Prostate gland (tissue), 2 donors: ENCODE measurements at places on chromosomes 7 and 10. TPM values are rescaled to one million over a fixed set of nuclear protein-coding genes. Genes with fewer than 3 reads are reported as not detected.

FRAT2 gene
- 45.3 TPM for total RNA-seq

LBX1 gene
- total RNA-seq: not detected

EMX2 gene
- total RNA-seq: 1.5 TPM

CYP3A4 gene
- not detected for total RNA-seq

RBM17 gene
- 40.5 TPM for total RNA-seq

SHH gene
- total RNA-seq: 1.2 TPM

MRLN gene
- not detected for total RNA-seq

DNA sequence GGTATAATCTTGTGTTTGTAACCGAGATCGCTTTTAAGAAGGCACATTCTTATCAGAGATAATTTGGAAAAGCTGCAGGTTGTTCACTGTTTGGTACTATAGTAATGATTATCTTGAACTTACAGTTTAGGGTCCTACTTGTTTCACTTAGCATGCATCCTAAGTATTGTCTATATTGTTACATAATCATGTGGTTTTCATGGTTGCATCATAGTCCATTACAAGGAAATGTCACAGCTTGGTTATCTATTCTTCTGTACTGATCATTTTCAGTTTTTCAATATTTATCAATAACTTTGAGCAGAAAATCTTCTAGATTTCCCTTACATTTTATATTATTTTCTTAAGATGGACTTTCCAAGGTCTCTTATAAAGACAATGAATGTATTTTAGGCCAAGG, 116.3 kb downstream of the PLPP4 start:
- no peak for DNase-seq

DNA sequence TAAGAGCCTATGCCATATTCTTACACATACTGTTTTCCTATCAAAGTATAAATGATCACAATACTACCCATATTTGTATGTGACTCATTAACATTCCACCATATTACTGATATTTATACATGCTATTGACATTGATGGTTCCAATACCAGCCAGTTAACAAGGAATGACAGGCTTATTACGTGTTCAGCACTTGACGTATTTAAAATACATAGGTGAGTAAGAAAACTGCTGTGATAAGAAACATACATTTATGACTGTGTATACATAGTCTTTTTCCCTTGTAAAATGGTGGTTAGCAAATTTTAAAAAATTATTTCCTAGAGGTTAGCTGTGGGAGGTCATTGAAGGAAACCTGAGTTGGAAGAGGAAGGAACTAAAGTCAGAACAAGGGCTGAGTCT, 81.1 kb upstream of the NEUROD6 start:
- DNase-seq: no peak

DNA sequence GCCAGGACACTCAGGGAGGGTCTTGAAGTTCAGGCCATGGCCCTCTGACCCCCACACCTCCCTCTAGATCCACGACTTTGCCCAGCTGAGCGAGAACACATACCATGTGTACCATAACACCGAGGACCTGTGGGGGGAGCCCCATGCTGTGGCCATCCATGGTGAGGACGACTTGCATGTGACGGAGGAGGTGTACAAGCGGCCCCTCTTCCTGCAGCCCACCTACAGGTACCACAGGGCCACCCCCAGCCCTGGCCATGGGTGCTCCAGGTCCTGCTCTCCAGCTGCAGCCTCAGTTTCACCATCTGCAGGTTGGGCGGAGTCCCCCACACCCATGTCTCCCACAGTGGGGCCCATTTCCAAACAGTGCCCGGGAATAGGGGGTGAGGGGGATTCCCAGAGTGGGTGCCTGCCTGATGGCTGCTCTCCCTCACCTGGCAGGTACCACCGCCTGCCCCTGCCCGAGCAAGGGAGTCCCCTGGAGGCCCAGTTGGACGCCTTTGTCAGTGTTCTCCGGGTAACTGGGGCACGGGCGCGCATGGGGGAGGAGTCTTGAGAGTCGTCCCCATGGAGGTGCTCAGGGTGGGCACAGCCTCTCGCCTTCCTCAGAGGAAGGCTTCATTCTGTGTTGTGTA, 54.1 kb downstream of the PALD1 start:
- no peak for DNase-seq

- DNase-seq: no peak
Observed at GRCh38 chr7:129767120-129768015, 155.8 kb downstream of the NRF1 start.

DNA sequence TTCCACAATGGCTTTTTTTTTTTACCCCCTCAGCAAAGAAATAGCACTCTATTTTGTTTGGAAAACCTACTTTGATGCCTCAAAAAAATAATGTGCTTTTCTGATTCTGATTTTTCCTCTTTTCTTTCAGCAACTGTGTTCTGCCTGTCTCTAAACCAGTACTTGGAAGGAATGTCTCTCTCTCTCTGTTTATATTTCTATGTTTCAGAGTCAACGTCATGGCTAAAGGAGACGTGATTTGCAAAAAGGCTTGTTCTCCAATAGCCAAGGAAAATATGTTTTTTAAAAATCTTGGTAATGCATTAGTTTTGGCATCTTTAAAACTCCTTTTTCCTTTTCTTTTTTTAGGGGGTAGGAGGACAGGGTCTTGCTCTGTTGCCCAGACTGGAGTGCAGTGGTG, 56.0 kb upstream of the SDK1 start:
- DNase-seq: no peak

DNA sequence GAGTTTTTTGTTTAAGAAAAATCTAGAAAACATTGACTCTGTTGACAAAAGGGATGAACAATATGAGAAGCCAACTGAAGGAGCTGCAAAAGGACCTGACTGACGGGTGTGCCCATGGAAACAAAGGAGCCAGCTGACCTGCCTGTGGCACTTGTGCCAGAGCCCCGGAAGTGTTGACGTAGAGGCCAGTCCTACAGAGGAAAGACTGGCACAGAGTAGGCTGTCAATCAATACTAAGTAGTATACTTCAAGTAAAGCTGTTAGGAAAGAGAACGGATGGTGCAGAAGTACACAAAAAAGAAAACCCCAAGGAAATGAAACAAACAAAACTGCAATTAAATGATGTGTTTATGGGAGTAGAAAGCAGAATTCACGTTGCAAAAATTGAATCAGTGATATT, 19.0 kb upstream of the ABI1 start:
- no peak for DNase-seq

DNA sequence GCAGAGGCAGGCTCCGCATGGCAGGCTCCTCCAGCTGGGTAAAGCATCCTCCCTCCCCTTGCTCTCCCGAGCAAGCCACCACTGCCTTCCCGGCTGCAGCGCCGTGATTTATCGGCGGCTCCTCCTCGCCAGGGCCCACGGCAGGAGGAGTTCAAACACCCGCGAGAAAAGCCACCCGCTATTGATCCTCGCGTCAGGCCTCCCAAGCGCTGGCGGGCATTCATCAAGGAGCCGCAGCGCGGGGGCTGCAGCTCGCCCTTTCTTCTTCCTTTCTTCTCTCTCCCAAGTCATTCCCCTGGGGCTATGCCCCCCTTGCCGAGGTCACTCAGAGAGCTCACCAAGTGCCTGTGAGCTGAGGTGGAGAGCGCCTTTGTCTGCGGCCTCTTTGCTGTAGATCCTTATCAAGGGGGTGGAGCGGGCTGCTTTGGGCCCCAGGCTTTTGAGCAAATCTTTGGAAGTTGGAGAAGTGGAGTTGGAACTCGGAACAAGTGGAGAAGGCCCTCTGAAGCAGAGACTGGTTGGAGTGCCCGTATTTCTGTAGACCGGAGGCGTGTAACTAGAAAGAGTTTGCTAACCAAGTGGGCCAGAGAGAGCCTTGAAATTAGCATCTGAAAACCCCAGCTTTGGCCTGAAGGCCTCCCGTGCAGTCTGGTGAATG, 107.2 kb upstream of the PPIF start:
- no peak for DNase-seq

DNA sequence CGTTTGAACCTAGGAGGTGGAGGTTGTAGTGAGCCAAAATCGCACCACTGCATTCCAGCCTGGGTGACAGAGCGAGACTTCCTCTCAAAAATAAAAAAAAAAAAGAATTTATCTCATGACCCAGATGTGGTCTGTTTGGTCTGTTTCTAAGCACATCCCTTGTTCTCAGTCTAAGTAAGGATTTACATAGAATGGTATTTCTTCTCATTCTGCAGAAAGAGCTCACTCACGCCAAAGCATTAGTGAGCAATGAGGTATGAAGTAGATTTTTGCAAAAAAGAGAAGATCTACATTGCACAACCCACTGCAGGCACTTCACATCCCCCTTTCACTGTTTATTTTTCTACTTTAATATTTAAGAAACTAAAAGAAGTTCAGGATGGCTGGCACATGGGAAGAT, 76.5 kb upstream of the FGL2 start:
- DNase-seq: no peak

- no peak for DNase-seq
Observed at GRCh38 chr10:44935201-44935965, 24.2 kb upstream of the RASSF4 start.

DNA sequence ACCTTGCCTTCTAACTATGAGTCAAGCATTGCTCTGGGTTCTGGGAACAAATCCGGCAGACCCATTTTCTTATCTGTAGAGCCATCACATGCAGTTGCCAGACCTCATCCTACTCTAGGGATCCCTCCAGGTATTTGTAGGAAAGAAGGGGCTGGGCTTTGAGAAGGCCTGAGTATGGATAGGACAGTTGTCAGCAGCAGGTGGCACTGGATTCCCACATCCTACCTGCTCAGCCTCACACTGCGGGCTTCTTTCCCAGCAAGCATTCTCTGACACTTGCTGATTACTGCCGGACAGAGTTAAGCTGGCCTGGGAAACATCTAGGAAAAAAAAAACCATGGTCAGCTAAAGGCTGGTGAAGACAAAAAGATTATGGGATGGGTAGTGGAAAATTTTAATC, 224.1 kb downstream of the CCSER2 start:
- no peak for DNase-seq

DNA sequence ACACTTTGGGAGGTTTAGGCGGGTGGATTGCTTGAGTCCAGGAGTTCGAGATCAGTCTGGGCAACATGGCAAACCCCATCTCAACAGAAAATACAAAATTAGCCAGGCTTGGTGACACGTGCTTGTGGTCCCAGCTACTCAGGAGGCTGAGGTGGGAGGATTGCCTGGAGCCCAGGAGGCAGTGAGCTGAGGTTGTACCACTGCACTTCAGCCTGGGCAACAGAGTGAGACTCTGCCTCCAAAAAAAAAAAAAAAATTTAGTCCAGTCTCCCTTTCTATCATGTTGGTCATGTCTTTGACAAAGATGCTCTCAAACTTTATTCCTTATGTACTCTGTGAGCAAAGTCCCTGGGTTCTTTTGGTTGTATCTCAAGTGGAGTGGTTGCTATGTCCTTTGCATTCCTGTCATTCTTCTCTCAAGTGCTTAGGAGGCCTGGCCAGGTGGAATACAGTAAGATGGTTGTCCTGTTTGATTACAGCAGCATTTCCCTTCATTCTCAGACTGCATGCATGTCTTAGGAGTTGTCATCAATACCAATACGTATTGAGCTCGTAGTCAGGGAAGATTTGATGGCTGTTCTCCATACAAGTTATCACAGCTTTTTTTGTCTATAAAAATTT, 85.7 kb downstream of the MMRN2 start:
- no peak for DNase-seq

DNA sequence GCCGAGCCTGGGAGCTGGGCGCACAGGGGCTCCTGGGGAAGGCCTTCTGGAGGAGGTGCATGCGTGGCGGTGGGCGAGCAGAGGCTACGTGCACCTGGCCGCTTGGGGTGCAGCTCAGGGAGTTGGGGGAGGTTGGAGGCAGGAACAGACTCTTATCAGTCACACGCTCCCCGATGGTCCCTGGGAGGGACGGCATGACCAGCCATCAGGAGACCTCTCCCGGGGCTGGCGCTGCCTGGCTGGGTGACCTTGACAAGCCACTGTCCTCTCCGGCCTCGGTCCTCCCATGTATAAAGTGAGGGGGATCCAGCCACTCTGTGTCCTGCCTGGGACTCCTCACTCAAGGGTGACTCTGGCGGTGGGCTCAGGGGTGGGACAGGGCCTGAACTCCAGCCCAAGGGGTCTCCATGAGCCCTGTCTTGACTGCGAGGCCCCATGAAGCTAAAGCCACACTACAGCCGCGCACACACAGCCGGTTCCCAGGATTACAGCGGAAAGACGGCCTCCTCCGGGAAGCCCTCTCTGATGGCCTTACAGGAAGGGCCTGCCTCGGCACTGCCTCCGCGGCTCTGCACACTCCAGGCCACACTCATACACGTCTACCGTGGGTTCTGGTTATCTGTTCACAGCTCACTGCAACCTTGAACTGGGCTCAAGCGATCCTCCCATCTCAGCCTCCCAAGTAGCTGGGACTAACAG, 2.3 kb downstream of the TMEM184A start:
- DNase-seq: no peak

- DNase-seq: peak; percentile 40
Observed at GRCh38 chr7:5692112-5692844, 89.2 kb downstream of the RNF216 start.

- no peak for DNase-seq
Observed at GRCh38 chr10:120517881-120518484, 61.0 kb downstream of the PLPP4 start.

DNA sequence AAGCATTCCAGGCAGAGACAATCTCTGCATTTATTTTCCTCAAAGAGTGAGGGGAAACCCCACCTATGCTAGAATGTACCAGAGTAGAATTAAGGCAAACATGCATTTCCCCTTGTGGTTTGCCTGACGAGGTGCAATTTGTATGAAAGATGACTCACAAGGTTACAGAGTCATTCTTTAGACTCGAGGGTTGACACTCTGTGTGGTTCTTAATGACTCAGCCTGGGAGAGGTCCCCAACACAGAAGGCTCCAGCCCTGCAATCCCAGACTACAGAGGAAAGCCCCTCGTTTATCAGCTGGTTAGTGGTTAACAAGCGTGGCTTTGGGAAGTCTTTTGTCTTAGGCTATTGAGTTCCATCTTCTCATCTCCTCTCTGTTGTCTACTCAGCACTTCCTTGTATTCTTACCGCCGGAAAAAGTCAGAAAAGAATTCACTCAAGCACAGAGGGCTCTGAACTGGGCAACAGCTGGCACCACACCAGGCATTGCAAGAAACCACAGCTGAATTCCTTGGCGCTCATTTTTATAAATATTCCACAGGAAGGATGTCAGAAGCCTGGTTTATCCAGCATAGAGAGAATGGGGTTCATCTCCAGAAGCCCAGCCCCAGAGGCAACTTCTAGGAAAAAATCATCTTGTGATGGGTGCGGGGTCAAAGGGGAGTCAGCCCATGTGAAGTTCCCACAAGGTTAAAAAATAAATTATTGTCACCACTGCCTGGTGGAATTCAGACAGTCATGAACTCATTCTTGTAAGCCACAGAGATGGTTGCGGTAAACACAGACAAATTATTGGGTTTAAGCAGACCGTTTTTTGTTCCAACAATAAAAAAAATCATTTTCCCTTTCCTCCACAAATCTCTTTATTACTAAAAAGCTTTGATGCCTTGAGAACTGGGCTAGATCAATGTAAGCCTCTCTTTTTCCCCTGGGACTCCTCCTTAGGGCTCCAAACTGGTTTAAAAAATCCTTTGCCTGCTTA, 24.5 kb upstream of the SVIL start:
- DNase-seq: peak; percentile 53

GRCh38 chr7:105060437-105060836, 46.4 kb downstream of the KMT2E start:
- no peak for DNase-seq
